Left renal pelvis (tissue), 4 donors: ENCODE measurements at places on chromosomes 11 and 22.

DNA sequence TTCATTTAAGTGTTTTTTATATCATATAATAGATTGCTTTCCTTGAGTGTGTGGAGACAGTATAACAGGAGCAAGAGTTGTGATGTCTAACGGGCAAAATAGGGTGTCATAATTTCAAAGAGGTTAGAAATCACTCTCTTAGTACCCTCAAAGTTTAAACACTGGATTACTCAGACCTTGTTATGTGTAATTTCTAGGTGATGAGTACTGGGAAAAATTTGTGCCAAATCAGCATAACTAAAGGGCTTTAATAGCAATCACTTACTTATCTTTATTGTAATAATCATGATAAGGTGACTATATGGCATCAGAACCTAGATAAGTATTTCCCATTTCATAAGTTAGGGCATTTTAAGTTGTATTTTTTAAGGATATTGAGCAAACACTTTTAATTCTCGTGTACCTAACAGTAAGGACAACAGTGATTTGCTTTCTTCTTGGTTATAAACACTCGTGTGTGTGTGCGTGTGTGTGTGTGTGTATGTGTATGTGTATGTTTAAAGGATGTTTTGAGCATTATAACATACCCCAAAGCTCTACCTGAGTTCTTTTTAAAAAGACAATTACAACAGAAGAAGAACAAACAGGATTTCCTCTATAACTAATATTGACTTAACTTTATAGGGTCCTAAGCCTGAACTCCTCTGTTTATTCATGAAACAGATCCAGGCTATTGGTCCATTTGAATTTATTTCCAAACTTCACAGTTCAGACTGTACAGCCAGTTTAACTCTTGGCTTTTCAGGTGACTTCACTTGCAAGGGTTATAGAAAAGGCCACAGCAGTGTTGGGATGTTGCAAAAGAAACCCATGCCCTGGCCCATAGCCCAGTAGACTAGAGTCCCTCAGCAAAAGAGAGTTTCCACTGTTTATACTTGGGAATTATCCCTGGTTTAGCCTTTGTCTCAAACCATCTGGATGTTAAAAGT lies 23.7 kb upstream of the PDE3B start:
- no peak for DNase-seq

GRCh38 chr11:61453695-61454094 lies 23.8 kb downstream of the SDHAF2 start:
- DNase-seq = no peak

- DNase-seq = no peak
Measured at GRCh38 chr22:49599039-49599438, 228.6 kb downstream of the BRD1 start.

- no peak for DNase-seq
Measured at GRCh38 chr11:931385-931784, 5.7 kb downstream of the AP2A2 start.

DNA sequence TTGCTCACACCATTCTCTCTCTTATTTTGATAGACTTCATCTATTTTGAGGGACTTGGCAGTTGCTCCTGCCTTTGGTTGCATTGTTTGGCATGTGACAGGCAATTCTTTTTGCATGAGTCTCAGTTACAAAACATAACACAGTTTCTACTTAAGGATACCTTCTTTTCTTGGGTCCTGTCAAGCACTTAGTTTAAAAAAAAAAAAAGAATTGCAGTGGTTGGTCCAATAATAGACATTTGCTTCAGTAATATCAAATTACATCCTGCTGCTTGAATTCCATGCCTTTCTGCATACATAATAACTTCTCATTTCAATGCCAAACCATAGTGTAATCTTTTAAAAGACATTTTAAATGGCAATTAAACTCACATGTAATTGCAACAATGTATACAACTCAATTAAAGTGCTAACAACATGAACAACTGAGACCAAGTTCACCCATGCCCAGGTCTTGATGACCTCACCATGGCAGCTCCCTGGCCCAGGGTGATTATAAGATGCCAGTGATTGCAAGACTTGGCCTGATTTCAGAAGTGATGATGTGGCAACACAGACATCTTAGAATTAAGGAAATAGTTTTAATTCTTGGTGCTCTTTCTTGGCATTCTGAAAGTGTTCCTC lies 32.2 kb upstream of the PLET1 start:
- no peak for DNase-seq

DNA sequence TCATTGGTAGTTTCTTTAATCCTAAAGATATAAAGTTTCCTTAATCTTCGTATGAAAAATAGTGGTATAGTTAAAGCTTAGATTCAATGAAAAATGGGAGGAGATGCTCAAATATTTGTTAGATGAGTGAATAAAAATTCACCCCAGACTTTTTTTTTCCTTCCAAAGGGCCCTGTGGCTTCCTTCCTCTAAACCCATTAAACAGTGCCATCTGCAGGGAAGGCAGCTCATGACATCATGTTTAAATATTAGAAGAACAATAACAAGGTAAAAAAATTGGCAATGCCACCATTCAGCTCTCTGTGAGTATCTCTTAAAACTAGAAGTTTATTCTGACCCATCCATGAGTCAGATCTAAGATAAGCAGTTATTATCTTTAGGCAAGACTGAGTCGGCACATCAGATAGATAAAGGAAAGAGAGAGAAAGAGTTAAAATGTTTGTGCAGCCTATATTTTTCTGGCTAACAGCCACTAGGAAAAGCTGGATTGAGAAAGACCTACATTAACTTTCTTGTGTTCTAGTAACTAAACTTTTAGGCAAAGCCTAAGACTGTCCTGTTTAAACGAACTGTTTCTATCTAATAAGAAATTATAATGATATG lies 19.1 kb upstream of the OOSP1 start:
- DNase-seq = no peak

DNA sequence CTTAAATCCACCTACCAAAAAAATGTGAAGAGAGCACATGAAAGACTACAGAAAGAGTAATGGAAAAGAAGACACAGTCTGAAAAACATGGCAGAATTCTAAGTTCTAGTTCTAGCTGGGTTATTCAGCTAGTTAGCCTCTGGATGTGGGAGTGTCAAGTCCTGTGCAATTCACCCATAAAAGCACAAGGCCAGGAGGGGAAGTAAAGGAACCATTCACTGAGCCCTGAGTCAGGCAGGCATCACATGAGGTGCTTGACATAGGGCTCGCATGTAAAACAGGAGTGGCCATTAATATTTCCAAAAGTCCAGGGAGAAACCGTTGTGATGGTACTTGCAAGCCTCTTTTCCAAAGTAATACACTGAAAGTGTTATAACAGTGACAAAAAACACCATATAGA lies 103.7 kb downstream of the GAB2 start:
- DNase-seq = no peak

DNA sequence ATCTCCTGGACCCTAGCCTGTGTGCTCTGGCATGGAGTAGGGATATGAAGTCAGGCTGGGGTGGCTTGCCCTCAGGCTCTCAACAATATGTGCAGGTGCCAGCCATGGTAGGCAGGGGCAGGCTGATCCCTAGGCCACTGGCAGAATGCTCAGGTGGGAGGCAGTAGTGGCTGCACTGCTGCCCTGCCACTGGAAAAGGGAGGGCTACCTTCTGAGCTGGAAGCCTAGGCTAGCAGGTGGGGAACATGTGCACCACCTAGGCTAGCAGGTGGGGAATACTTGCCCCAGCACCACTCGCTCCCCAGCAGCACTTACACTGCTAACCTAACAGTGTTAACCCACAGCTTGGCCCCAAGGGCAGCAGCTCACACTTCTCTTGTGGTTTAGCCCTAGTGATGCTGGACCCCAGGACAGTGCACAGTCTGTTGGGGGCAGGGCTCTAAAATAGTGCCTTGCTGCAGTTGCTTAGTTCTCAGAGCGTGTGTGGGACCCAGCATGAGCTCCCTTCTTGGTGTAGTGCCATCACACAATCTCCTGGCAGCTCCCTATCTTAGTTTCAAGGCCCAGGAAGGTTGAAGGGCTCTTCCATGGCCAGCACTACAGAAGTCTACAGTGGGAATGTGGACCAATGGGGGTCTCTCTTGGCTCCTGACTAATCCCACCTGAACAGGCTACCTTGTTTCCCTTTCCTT lies 130.8 kb downstream of the FCHSD2 start:
- no peak for DNase-seq

GRCh38 chr22:20180640-20181039 lies 29.8 kb upstream of the CCDC188 start:
- no peak for DNase-seq

- no peak for DNase-seq
Measured at GRCh38 chr22:49322861-49323622, 504.6 kb downstream of the BRD1 start.

- DNase-seq = no peak
Measured at GRCh38 chr11:117186431-117186761, 7.9 kb downstream of the SIDT2 start.

DNA sequence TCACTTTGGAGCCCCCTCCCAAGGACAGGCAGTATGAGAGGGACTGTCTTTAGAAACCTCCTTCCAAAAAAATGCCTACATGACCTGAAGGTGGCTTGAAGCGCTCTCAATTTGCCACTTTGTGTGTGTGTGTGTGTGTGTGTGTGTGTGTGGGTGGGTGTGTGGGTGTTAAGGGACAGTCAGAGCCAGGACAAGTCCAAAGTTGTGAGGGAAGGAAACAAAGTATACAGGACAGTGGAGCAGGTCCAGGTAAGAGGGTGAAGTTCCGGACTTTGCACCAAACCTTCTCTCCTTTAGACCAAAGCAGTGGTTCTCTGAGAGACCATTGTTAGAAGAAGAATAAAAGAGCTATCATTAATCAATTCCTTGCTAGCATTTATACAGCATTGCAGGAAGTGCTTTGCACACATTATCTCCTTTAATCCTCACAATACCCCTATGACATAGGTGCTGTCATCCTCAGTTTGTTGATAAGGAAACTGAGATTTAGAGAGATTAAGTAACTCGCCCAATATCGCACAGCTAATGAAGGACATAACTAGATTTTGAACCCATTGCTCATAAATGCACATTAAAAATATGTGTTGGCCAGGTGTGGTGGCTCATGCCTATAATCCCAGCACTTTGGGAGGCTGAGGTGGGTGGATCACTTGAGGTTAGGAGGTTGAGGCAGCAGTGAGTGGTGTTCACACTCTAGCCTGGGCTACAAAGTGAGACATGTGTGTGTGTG lies 12.4 kb upstream of the SLC5A1 start:
- DNase-seq = no peak

DNA sequence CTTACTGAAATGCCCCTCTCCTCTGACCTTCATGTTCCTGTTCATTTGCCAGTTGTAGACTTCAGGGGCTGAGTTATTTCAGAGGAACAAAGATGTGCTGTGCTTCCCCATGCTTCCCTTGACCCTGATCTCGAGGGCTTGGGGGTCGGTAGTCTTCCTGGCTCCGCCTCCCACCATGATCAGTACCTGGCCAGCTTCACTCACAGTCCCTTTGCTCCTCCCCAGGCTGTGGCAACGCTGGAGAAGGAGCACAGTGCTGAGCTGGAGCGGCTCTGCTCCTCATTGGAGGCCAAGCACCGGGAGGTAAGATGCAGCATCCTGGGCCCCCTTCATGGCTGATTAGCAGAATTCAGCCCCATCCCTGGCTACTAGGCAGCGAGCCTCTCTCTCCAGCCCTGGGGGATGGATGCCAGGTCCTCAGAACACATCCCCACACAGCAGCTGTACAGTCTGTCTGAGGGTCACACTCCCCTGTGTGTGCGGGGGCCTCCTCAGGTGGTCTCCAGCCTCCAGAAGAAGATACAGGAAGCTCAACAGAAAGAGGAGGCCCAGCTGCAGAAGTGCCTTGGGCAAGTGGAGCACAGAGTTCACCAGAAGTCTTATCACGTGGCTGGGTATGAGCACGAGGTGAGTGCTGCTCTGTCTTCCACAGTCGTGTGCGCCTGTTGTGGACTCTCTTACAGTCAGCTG lies 64.5 kb downstream of the CEP164 start:
- DNase-seq = no peak

DNA sequence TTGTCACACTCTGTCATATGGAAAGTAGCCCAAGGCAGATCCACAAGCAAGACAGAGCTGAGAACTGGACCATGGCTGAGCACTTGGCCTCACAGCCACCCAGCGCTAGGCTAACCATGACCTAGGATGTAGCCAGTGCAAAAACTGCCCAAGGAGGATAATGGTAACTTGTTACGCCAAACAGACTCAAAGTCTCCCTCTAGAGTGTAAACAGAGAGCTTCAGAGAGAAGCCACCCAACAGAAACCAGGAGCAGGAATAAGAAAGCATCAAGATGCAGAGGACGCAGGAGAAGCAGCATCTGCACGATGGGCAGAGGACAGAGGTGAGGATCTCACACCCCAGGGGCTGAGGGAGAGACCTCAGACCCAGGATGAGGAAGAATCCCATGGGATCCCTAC lies 97.9 kb downstream of the RCN1 start:
- no peak for DNase-seq

DNA sequence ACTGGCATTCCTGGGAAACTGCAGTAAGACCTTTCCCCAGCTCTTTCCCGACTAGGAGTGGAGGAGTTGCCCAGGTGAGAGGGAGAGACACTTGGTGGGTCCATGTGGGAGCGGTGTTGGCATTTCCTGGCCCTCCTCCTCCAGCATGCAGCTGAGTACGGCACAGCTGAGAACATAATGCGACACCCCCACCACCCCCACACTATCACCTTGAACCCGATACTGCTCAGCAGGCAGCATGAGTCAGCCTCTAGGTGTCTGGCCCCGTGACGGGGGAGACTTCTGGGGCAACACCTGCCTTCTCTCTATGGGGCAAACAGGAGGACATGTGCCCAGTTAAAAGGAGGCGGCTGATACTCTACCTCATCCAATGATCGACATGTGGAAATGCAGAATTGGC lies 64.4 kb downstream of the PKNOX2 start:
- no peak for DNase-seq

DNA sequence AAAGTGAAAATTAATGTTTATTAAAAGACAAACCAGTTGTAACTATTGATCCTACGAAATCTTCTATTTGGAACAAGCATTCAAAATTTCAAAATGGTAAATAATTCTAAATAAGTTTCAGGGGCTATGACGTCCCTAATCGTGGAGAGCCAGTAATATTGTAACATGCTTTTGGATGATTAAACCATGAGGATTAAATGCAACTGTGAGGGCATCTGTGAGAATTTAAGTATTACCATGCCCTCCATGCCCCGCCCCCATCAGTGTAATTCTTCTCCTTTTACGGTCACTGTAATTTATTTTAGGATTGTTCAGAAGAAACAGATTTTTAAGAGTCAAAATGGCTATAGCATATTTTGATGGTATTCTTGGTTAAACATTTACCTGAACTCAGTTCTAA lies 133.2 kb downstream of the APOL5 start:
- no peak for DNase-seq
